Stimulated activated CD8-positive, alpha-beta memory T cell treated with anti-CD3 and anti-CD28 coated beads, Interleukin-4, amount 100 ng/mL, for 1 hour (primary cell): ENCODE measurements at places on chromosomes 7 and 10.

DNA sequence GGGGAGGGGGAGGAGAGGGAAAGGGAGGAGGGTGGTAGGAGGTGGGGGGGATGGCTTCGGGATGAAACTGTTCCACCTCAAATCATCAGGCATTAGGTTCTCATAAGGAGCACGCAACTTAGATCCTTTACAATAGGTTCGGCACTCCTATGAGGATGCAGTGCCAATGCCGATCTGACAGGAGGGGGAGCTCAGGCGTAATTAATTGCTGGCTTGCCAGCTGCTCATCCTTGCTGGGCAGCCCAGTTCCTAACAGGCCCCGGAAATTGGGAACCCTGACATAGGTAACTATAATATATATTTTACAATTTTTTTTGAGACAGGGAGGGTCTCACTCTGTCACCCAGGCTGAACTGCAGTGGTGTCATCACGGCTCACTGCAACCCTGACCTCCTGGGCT is 118.8 kb upstream of the SFMBT2 start:
- DNase-seq: no peak

- DNase-seq: peak; percentile 20
These were observed 74.2 kb downstream of the MALSU1 start for GRCh38 chr7:23373151-23374004.

DNA sequence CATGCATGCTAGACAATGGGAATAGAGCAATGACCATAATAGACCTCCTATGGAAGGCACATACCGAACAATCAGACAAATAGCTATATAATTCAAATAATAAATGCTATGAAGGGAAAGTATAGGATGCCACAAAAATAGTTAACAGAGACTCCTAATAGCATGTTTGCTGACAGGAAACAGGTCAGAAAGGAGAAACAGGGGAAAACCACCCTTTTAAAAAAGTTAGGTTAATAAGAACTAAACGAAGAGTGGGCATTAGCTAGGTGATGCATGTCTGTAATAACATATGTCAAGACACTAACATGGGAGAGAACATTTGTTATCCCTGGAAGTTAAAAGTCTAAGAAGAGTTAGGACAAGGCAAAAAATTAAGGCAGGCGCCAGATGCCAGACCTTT is 58.9 kb downstream of the ABI1 start:
- no peak for DNase-seq

- no peak for DNase-seq
These were observed 43.3 kb downstream of the GPR37 start for GRCh38 chr7:124722292-124722691.

DNA sequence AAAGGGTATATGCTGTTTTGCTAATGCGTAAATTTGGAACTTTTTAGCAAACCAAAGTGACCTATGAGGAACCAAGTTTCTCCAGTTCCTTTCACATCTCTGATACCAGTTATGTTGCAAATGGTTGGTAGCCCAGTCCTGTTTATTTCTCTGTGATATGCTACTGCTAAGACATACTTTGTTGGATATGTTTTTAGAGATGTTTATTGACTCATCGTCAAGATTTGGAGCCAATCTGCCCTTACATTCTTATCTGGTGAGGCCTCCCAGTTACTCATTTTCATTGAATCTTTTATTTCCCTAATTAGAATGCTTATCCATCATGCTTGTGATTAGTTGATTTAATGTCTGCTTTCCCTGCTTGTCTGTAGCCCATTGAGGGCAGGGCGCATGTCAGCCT is 58.9 kb downstream of the LRGUK start:
- no peak for DNase-seq

- DNase-seq: no peak
These were observed 357.2 kb downstream of the SH2D4B start for GRCh38 chr10:80894797-80895467.

GRCh38 chr7:143305423-143306070 is 10.4 kb upstream of the CLCN1 start:
- peak; percentile 25 for DNase-seq

- no peak for DNase-seq
These were observed 298.7 kb downstream of the LRRTM3 start for GRCh38 chr10:67224553-67224952.

DNA sequence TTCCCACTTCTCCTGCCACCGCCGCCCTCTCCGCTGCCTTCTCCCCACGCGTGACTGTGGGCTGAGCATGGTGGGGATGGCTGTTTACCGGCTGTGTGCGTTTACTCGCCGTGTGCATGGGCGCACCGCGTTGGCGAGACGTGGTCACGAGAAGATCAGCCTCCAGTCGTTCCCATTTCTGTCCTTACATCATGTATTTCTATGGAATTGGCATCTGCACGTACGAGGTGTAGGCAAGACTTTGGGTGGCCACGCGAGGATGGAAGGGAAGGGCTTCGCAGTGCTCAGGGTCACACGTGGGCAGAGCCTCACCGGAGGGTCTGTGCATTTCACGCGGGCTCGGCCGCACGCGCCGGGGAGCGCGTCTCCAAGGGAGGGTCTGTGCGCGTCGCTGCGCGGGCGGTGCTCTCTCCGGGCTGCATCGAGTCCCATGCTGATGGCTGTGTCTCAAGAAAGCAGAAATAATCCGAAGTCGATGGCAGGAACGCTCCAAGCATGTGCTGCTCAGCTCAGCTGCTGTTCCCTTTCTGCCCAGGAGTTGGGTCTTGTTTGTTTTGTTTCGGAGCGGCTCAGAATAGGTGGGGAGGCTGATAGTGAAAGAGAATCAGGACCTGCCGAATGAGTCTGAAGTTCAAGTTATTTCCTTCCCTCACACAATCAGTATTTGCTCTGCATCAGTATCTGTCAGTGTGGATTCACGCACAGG is 973 bp downstream of the CAMK1D start:
- no peak for DNase-seq

DNA sequence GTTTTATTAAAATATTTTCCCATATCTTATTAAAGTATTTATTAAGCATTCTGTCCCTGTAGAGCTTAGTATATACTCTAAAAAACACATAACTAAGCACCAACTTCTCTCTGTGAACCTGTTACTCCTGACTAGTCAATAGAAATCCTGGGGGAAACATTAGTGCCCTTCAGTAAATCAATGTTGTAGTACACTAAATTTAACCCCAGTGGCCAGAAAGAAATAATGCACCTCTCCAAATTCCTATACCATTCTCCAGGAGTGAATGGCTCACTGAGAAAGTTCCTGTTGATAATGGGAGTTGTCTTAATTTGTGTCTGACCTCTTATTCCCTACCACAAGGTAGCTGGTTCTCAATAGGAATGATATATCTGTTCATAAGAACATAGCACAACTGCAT is 188.2 kb downstream of the SEMA3D start:
- no peak for DNase-seq

GRCh38 chr10:71419750-71420149 is 23.0 kb downstream of the CDH23 start:
- DNase-seq: no peak

DNA sequence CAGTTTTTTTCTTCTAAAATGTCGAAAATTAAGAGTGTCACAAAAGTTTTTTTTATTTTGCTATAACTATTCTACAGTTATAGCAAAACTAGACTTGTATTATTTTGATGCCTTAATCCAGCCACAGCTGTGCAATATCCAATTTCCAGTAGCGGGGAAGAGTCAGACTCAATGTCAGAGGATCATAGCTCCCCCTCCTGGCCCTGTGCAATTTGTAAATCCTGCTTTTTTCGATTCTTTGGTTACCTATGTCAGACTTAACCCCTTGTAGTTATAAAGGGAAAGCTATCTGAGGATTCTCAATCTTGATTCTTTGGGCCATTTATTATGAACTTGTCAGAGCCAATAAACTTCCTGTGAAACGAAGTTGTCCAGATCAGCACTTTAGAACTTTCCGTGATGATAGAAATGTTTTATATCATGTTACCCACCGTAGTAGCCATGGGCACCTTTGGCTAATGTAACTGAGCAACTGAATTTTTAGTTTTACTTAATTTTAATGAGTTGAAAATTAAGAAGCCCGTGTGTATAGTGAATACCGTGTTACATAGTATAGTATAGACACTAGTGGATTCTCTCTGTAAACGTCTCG is 87.7 kb upstream of the PRKCQ start:
- DNase-seq: no peak

DNA sequence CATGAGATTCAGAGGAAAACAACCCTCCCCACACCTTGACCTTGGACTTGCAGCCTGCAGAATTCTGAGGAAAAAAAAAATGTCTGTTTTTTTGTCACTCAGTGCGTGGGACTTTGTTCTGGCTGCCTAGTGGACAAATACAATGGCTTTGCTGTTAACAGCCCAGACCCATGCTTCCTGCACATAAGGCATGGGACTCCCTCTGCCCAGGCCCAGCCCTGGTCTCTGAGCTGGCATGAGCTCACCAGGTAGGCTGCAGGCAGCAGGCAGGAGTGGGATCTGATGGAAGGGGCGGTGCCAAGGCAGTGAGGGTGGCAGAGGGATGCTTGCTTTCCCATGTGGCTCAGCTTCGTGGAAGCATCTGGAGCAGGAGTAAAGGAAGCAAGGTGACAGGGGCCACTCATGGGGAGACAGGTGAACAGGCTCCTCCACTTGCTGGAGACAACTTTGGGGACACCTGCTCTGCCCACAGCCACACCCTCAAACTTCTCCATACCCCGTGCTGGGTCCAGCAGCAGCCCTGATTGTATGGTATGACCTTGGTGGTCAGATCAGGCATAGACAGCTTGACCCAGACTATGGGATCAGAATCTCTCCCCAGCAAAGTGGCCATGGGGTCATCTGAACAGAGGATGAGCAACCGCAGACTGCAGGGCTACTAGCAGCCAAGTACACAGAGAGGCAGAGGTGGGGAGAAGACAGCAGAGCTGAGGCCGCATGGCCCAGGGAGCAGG is 27.0 kb downstream of the ANXA8 start:
- no peak for DNase-seq

- DNase-seq: no peak
These were observed 122.9 kb downstream of the NPY start for GRCh38 chr7:24406789-24407299.

DNA sequence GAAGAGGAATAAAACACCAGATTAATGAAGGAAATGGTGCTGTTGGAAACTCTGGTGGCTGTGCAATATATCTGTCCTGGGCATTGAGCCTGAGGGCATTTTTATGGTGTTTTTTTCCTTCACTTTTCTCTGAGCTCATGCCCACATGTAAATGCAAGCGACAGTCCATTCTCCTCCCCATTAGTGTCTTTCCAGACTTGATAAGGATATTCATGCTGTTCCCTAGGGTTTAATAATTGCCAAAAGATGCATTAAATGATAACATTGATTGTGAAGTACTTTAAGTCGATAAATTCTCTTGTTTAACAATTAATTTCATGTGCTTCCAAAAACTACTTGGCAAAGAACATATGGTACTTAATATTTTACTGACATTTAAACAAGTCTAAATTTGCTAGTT is 384.7 kb downstream of the MDFIC start:
- no peak for DNase-seq

DNA sequence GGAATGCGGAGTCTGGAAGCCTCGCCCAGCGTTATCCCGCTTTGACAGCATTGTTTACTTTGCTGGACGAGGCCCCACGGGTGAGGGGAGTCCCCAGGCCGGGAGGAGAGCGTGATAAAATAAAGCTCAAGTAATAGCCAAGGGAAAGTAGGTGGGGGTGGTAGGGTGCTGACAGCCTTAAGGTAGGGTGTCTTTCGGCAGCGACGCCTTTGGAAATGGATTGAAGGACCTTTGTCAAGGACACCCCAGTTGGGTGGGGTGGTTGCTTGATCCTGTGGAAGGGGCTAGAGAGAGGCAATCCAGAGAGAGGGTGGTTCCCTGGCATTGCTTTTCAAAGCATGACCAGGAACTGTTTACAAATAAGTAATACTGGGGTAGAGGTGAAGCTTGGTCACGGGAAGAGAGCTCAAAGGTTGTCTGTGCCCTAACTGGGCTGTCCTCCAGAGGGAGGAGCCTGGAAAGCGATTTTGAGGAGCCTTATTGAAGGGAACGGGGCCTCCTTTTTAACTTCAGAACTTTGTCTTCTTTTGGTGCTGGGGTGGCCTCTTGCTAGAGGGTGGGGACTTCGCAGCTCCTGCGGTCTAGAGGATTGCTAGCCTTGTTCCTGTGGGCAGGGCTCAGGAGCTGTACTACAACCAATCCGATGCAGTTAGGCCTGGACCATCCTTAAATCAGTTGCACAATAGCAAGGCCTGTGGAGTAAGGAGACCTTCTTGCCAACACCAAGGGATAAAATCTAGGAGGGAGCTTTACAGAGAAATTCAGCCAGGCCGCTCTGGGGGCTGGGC is 1.3 kb downstream of the EIF4EBP2 start:
- no peak for DNase-seq

GRCh38 chr10:48285710-48286109 is 11.2 kb upstream of the FRMPD2 start:
- DNase-seq: no peak

- DNase-seq: no peak
These were observed 28.2 kb downstream of the FKBP6 start for GRCh38 chr7:73356159-73356558.
